GM03348 (cell line): ENCODE measurements at places on chromosomes 1 and 21.
A peak's percentile ranks its signal among the peaks of the same experiment; 100 is the strongest.

DNA sequence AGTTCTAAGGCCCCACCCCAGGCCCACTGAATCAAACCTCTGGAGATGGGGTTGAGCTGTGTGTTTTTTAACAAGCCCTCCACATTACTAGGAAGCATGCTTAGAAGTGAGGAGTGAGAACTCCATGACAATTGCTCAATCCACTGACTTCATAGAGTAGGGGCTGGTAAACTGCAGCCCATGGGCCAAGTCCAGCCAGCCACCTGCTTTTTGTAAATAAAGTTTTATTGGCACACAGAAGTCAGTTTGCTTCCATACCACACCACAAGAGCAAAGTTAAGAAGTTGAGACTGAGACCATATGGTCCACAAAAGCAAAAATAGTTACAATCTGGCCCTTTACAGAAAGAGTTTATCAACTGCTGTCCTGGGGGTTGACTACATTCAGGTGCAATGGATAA lies 309.2 kb downstream of the SETD4 start:
- no peak for DNase-seq

GRCh38 chr1:21240706-21241105 lies 49.6 kb downstream of the ECE1 start:
- DNase-seq, result no peak

- no peak for DNase-seq
These were observed 25.2 kb upstream of the DYRK1A start for GRCh38 chr21:37341254-37341960.

GRCh38 chr21:31647650-31648049 lies 11.8 kb upstream of the SOD1 start:
- no peak for DNase-seq

DNA sequence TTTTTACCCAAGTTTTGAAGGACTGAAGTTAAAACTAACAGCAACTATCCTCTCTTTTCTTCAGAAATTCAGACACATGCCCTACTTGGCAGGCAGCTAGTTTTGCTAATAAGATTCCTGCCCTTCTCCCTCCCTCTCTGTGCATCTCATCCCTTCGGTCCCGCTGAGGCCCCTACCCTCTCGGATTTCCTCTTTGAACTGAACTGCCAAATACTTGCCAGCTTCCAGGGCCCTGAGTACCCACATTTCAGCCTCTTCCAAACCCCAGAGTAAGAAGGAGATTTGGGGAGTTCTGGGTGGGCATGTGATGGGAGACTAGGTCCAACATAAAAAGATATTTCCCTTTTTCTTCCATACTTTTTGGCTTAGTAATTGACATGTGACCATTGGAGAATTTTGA lies 116.5 kb upstream of the JUN start:
- DNase-seq, result no peak

DNA sequence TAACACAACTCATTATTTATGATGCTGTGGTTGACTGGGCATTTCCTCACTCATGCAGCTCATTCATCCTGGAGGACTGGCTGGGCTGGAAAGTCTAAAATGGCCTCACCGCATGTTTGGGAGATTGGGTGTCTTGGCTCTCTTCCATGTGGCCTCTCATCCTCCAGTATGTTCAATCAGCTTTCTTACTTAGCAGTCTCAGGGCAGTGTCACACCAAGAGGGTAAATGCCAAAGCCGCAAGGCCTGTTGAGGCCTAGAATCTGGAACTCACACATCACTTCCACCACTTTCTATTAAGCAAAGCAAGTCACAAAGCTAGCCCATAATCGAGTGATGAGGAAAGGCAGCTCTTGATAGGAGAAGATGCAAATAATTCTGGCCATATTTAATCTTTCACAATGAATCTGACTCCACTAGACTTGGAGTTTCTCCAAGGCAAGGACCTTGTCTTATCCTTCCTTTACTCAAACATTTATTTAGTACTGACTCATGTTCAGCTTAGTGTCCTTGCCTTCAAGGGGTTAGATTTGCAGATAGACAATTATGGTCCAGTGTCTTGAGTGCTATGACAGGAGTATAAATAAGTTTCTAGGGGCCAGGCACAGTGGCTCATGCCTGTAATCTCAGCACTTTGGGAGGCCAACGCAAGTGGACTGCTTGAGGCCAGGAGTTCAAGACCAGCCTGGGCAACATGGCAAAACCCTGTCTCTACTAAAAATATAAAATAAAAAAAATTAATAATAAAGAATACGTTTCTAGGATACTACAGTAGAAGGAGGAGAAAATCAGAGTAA lies 45.1 kb downstream of the TMEM53 start:
- DNase-seq, result peak; percentile 77

DNA sequence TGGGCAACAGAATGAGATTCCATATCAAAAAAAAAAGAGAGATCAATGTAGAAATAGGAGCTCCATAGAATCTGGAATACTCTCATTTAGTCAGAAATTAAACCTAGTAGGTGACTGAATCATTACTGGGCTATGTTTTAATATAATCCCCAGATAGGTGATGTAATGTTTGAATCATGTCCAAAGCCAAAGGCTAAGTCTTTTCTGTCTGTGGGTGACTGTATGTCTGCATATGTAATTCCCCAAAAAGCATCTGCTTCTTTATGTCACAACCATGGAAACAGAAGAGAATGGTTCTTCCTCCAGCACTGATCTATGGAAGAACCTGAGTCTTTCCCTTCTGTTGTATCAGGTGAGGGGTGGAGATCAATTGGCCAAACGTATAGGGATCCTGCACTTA lies 5.8 kb downstream of the LAMC2 start:
- peak; percentile 68 for DNase-seq

- peak; percentile 76 for DNase-seq
These were observed 211.7 kb upstream of the PTGFR start for GRCh38 chr1:78279051-78279450.

GRCh38 chr1:182595641-182596240 lies 6.7 kb upstream of the RNASEL start:
- DNase-seq, result peak; percentile 70

GRCh38 chr21:28781602-28782276 lies 210.9 kb downstream of the LTN1 start:
- DNase-seq, result peak; percentile 23

DNA sequence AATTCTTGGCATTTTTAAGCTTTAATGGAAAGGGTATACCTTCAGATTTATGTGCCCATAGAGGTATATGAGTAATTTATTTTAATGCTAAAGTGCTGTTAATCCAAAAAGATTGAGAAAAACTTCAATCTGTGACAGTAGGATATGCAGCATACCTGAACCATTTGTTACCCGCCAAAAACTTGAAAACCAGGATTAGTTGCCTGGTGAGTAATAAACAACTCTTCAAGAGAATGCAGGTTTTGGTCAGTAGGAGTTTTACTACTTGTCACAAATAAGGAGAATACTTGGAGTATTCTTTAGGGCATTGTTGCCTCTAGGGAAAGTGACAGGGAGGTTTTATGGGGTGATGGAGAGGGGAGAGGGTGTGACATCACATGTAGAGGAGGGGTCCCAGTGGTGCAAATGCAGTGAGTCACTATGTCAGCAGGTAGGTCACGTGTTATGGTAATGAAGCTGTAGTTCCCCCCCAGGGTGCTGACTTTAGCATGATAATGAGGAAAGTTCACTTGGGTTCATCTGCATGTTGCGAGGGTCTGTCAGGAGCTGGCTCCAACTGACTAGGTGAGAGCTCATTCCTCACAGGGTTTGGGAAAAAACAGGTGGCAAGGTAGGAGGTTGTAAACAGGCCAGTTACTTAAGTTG lies 23.1 kb downstream of the USP25 start:
- DNase-seq, result no peak

DNA sequence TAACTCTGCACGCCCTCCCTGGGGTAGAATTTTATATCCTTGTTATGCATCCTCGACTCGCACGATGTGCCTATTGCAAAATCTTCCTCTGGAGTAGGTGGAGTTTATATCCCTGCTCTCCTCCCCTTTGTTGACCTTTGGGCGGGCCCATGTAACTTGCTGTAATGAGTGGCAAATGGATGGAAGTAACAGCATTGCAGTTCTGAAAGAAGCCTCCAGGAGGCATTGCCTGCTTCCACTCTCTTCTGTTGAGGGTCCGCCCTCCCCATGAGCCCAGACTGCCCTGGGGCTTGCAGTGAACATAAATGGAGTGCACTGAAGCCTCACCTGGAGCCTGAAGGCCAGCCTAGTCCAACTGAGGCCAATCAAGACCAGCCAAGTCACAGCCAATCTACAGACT lies 62.2 kb upstream of the GRIK3 start:
- no peak for DNase-seq

DNA sequence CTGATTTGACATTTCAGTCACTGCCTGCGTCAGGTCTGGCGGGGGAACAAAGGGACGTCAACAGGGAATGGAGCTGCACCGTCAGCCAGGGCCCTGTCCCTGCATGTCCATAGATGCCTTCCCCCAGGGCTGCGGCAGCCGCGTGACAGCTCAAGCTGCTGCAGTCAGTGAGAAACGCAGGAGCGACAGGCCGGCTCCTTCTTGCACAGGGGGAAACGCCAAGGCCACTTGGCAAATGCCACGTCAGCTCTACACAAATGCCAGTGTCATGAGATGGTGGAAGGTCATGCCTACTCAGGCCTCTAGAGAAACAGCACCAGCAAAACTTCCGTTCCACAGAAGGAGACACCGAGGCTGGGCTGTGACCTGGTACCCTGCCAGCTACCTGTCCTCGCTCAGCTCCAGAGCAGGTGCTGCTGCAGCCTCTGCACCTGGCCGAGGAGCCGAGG lies 37.7 kb downstream of the SYF2 start:
- no peak for DNase-seq

DNA sequence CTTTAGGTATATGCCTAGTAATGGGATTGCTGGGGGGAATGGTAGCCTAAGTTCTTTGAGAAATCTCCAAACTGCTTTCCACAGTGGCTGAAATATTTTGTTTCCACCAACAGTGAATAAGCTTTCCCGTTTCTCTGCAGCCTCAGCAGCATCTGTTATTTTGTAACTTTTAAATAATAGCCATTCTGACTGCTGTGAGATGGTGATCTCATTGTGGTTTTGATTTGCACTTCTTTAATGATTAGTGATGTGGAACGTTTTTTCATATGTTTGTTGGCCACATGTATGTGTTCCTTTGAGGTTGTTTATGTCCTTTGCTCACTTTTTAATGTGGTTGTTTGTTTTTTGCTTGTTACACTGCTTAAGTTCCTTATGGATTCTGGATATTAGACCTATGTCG lies 237.4 kb downstream of the CENPF start:
- no peak for DNase-seq

DNA sequence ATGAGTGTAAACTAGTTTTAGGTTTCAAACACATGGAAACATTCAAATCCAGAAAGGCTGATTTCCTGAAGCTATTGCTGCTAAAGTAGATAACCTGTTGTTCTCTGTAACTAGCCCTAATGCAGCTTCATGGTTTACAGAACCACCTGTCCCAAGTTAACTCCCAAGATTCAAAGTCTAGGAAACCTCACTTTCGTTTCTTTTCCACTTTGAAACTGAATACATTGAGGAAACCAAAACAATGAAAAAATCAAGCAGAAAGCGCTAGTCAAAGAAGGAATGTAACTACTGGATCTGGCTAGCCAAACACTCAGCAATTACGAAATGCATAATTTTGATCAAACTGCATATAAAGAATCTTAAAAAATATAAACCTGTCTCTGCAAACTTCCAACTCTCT lies 17.8 kb downstream of the SLC16A1 start:
- no peak for DNase-seq

- DNase-seq, result no peak
These were observed 502 bp upstream of the SLC35A3 start for GRCh38 chr1:99969260-99969728.

- no peak for DNase-seq
These were observed 23.4 kb downstream of the DMAP1 start for GRCh38 chr1:44236490-44237272.

DNA sequence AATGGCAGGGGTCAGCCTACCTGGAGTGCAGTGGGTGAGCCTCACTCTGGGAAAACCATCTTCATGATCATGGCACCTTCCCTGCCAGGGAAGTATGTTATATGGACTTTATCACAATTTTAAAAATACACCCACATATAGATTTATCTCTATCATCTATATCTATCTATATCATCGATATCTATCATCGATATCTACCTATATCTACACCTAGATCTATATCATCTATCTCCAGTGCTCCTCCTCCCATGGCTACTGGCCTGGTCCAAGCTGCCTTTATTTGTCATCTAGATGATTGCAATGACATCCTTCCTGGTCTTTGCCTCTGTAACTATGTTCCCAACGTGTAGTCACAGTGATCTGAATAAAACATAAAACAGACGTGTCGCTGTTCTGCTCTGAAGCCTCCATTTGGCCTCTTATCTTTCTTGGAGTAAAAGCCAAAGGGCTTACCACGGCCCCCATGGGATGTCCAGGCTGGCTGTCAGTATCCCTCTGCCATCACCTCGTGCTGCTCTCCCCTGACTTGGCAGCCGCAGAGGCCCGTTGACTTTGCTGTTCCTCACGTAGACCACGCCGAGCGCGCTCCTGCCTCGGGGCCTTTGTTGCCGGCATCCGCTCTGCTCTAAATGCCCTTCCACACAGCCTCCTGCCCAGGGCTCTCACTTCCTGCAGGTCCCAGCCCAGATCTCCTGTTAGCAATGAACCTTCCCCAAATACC lies 20.6 kb upstream of the KIF26B start:
- DNase-seq, result no peak

DNA sequence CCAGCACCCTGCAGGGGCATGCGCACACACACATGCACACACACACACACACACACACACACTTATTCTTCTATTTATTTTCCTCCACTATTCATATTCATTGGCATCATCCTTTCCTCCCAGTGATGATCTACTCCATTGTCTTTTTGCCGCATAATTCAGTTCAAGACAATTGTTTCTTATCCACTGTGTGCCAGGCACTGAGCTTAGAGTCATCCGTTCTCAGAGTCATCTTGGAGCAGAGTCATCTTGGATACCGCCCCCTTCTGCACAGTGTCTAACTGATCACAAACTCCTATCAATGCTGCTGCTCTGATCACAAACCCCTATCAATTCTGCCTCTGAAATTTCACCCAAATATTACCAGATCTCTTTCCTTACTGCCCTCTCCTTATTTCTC lies 102.8 kb upstream of the PROX1 start:
- no peak for DNase-seq

DNA sequence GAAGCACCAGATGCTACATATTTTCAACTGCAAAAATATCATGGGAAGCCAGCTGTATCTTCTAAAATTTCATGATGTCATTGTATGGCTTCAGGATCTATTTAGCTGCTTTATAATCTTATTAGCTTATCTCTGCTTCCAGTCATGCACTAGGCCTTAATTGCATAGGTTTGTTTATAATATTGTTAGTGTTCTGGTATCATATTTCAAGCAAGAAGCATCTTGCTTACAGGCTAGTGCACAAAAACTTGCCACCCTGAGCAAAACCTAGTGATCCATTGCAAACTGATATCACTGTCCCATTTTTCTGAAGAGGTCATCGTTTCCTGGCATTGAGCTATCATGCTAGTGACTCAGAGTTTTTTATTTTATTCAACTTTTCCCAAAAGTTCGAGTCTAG lies 15.7 kb upstream of the NRIP1 start:
- no peak for DNase-seq

GRCh38 chr1:68231627-68232288 lies 565 bp downstream of the WLS start:
- DNase-seq, result peak; percentile 77

GRCh38 chr1:114126261-114127095 lies 27.2 kb downstream of the SYT6 start:
- no peak for DNase-seq

- DNase-seq, result peak; percentile 13
These were observed 164.4 kb downstream of the GIPC2 start for GRCh38 chr1:78210175-78210574.
